Posterior vena cava (tissue), 2 donors: ENCODE measurements at places on chromosomes 5 and 9. TPM values are rescaled to one million over a fixed set of nuclear protein-coding genes. Genes with fewer than 3 reads are reported as not detected.

Gene SOWAHA
- not detected for total RNA-seq

Gene GBGT1
- total RNA-seq: 14.2 TPM

Gene AQP7
- total RNA-seq: 4.6 TPM

Gene ANKRD18A
- 0.14 TPM for total RNA-seq

Gene UCK1
- 18.8 TPM for total RNA-seq
